ENCODE measurements at places on chromosomes 3 and 15.

- DNase-seq: no peak
Observed at GRCh38 chr3:115713284-115713683, 90.0 kb downstream of the GAP43 start.

- no peak for DNase-seq
Observed at GRCh38 chr15:37102305-37103162, 2.2 kb upstream of the MEIS2 start.

DNA sequence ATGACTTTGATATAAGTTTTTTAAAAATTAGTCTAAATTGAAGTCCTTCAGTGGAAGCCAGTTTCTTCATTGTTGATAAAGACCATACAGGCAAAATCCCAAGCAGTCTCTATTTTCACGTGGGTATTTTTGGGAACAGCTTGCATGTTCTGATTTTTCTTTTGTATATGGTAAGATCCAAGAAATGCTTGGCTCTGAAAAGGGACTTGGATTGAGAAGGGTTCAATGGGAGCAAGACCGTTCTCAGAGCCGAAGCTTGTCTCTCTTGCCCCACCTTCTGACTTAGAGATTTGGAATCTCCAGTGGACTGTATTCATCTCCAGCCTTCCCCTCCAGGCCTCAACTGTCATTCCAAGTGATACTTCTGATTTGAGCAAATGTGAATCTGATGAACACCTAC, 175.5 kb downstream of the CHDH start:
- DNase-seq: no peak

GRCh38 chr3:120022729-120023128, 71.5 kb downstream of the GSK3B start:
- no peak for DNase-seq

DNA sequence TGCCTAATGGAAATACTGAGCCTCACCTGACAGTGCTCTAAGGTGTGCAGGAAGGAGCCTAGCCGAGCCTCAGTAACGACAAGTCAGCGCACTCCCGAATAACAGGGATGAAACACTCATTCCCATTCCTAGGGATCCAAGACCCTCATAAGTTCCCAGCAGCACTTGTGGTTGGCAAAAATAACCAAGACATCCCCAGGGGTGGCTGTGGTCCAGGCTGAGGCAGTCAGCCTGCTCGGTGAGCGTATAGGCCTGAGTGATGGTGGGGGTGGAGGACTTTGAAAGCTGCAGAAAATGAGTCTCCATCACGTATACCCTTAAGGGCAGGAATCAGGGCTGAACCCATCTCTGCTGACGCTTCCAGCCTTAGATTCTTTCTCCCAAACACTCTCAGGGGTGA, 120.1 kb downstream of the SMAD6 start:
- DNase-seq: no peak

- DNase-seq: no peak
Observed at GRCh38 chr3:43023746-43024145, 44.6 kb downstream of the GASK1A start.

DNA sequence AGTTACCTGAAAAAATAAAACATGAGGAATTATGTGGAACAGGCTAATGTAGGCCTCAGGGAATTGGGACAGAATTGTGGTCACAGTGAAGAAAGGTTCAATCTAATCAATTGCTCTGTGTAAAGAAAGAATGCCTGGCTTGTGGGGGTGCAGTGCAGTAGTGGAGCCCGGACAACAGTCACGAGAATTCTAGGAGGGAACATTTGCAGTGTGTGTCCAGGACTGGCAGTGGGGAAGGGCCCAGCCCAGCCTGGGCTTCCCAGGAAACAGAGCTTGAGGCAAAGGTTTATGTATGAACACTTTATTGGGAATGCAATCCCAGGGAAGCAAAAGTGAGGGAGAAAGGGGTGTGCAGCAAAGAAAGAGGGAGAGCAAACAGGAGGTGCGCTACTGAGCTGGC, 29.2 kb upstream of the CTDSPL start:
- no peak for DNase-seq

- DNase-seq: no peak
Observed at GRCh38 chr15:57598346-57598745, 6.6 kb downstream of the MYZAP start.

DNA sequence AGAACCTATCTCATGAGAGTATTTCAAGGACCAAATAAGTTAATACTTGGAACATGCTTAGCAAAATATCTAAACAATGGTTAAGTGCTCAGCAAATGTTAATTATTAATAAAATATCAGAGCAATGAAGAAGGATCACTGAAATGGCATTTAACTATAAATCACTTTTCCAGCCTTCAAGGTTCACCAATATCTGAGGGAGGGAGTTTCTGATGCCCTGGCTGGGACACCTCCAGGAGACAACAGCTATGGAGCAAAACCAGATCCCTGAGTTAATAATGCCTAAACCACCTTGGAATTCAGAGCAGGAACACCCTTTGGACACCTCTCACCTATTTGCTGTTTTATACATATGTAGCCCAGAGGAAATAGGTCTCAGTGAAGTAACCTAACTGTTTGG, 6.4 kb upstream of the FAM174B start:
- no peak for DNase-seq

DNA sequence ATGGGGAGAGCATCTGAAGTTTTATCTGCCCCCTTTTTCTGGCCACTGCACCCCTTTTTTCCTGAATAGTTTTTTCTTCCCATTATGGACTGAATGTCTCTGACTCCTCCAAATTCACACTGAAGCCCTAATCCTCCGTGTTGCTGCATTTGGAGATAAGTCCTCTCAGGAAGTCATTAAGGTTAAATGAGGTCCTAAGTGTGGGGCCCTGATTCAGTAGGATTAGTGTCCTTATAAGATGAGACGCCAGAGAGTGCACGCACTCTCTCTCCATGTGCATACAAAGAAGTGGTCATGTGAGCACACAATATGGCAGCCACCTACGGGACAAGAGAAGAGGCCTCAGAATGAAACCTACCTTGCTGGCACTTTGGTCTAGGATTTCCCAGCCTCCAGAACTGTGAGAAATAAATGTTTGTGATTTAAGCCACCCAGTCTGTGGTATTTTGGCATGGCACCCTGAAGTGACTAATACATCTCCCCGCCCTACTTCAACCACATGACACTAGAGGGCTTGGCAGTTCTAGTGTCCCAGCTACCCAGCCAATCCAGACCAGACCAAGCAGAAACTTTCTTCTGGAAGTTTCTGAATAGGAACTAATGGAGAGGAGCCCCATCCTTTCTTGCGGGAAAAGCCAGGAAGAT, 191.3 kb downstream of the PDE8A start:
- DNase-seq: no peak

- DNase-seq: no peak
Observed at GRCh38 chr3:44265815-44266214, 24.1 kb downstream of the TOPAZ1 start.

GRCh38 chr3:172194702-172195406, 155.5 kb downstream of the FNDC3B start:
- DNase-seq: no peak

DNA sequence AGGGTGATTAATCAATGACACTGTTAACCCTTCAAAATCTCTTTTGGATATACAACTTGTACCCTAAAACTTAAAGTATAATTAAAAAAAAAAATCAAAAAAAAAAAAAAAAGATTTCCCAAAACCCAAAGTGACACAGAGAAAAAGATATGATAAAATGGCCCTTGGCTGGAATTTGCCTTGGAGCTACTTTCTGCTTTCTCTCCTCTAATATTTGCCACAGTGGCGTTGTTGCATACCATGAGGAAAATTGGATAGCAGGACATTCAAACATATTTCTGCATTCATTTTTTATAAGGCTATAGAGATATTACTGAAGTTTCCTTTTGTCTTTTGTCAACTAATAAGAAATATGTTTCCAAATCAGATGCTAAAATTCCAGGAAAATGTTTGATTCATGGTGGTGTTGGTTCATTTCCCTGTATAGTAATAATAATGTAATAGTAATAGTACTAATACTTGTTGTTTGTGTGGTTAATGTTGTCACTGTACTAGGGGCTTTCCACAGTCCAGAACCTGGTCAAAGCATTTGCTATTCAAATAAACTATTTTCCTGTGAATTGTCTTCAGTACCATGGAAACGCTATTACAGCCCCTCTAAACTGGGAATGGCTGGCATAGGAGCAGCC, 441.3 kb upstream of the THBS1 start:
- no peak for DNase-seq

DNA sequence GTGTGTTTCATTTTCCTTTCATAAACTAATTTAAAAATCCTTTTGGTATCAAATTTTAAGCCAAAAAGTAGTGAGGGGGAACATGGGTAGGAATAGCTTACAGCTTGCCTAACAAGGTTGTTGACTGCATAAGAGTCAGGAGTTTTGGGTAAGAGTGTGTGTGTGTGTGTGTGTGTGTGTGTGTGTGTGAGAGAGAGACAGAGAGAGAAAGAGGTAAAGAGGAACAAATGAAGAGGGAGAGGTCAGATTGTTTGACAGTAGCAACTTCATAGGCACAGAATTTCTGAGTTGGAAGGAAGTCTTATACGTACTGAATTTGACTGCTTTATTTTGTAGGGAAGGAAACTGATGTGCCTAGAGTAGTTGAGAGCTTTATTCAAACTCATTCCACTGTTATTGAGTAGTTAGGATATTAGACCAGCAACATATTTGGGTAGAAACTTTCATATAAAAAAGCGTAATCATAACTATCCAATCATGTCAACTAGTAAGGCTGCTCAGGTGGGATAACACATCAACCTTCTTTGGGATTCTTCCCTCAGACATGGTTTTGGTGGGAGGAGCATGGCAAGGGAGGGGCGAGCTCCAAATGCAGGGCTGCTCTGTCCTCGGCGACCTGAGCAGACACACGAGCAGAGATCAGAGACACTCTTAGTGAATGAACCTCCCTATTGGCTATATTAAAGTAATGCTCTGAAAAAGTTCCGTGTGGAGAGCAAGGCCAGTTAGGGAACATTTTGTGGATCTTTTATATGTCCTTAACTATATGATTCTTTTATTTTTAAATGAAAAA, 86.4 kb downstream of the LPP start:
- DNase-seq: no peak

- DNase-seq: no peak
Observed at GRCh38 chr3:147615035-147615434, 205.9 kb downstream of the ZIC1 start.

DNA sequence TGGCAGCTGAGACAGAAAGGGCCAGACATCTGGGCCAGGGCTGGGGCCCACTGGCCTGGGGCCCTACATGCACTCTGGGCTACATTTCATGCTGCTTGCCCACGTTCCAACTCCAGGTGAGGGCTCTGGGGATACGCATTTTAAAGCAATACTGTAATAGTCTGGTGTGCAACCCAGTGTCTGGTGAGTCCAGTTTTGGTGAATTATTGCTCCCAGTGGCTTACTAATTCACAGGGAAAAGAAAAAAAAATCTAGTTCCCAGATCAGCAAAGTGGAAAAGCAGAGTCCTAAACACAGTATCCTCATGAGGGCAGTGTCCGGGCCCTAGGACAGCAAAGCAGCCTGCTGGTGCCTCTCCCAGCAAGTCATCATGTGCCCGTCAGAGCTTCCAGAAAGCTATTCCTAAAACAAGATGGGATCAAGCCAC, 82.4 kb downstream of the CCNL1 start:
- no peak for DNase-seq

GRCh38 chr15:59059076-59059597, 45.8 kb upstream of the CCNB2 start:
- DNase-seq: no peak

GRCh38 chr3:141552440-141552991, 65.7 kb downstream of the RASA2 start:
- DNase-seq: no peak
